ENCODE measurements at places on chromosomes 2 and 18.

DNA sequence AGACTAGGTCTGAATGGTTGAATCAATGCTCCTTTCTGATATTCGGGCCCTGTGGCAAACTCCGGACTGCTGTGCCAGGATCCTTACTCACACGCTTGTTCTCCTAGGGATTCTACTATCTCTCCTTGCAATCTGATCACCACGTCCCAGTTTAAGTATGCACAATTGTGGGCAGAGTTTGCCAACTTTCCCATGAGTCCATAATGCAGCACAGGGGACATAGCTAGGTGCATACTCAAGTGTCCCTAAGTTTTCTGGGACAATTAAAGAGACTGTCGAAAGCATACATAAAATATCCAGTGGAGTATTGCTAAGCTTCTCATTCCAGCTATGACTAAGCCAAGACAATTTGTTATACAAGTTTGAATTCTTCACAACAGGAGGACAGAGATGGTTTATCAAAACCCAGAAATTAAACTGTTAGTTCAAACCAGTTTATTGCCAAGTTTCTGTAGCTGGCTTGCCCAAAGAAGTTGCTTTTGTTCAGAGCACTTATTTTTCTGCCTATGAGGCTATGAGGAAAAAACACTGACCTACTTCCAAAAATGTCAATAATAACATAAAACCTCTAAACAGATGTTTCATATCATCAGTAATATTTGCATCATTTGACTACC lies 136.1 kb downstream of the EXOC6B start:
- DNase-seq, result no peak

GRCh38 chr2:186032102-186032738 lies 293.6 kb downstream of the FSIP2 start:
- no peak for DNase-seq

GRCh38 chr2:149747456-149747855 lies 159.9 kb upstream of the MMADHC start:
- no peak for DNase-seq

- DNase-seq, result no peak
Measured at GRCh38 chr18:50696436-50696835, 123.4 kb downstream of the MRO start.

DNA sequence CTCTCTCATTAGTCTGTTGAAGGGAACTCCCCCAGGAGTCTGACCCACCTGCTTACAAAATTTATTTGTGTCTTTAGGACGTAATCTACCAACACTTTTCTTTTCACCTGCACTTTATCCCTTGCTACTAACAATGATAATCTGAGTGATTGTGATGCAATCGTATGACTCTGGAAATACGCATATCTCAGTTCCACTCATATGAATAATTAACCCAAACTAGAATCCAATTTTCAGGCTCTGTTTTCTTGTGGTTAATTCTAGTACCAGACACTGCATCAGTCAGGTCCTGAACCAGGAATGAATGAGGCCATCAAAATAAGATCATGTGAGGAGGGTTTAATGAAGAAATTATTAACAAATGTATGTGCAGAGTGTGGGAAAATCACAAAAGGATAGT lies 158.4 kb upstream of the SRD5A2 start:
- no peak for DNase-seq

- no peak for DNase-seq
Measured at GRCh38 chr2:147543056-147543455, 301.8 kb upstream of the ACVR2A start.

DNA sequence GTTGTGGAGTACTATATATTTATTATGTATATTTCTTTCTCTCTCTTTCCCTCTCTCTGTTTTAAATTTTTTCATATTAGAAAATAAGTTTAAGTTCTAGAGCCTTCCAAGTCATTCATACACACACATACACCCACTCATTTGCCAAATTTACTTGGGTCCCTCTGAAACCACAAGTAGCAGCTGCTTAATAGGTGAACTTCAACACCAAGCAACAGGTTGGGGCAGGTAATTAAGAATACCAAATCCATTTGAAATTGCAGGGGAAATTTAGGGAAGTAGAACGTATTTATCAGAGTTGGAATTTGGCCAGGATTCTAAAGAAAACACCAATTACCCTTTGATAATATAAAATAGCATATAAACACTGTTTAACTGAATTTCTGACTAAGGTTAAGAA lies 75.0 kb upstream of the RBBP8 start:
- DNase-seq, result no peak

- DNase-seq, result no peak
Measured at GRCh38 chr2:70531419-70532086, 22.1 kb downstream of the TGFA start.

DNA sequence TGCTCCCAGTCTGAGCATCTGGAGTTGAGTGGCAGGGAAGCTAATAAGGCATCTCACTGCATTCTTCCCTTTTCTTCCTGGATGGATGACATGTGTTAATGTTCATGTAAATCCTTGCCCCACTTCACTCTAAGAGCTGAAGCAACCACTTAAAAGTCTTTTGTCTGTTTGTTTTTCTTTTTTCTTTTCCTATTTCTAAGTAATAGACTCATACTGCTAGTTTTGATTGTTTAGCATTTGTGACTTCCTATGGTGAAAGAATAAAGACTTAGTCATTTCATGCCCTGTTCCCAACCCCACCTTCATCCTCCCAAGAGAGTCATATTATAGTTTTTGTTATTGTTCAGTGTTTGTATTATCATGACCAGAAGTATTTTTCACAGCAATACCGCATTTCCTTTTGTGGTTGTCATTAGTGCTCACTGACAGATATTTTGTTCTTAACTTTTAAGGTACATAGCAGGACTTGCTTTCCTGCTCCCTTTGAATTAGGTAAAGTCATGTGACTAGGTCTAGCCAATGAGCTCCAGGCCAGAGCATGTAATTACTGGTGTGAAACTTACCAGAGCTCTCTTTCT lies 18.1 kb upstream of the SPP2 start:
- no peak for DNase-seq

DNA sequence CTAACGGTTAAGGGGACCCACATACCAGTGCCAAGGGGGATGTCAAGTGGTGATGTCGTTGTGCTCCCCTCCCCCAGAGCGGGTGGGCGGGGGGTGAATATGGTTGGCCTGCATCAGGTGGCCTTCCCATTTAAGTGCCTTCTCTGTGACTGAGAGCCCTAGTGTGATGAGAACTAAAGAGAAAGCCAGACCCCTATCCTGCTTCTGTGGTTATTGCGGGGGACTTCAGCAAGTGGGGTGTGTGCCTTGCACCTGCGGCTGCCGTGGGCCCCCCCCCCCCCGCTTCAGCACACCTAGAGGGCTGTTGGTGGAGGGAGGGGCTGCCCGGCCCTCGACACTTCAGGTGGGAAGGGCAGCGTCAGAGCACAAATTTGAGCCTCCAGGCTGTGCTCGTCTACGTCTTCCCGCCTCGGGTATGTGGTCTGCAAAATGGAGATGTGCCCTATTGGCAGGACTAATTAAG lies 6.1 kb downstream of the CTDSP1 start:
- DNase-seq, result no peak
